NCI-H1694 (cell line): ENCODE measurements at places on chromosomes 2 and 18.

DNA sequence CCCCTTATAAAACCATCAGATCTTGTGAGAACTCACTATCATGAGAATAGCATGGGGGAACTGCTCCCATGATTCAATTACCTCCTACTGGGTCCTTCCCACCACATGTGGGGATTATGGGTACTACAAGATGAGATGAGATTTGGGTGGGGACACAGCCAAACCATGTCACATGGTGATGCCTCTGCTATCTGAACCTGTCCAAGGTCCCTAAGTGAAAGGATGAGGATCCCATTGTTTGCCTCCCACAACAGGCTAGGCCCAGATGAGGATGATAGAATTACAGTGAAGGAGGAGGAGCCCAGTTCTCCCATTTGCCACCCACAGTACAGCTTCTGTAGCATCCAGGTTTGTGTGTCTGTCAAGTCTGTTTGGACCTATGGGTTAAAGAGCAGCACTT lies 65.4 kb downstream of the PRKCE start:
- no peak for DNase-seq

GRCh38 chr2:10377052-10377746 lies 70.9 kb downstream of the ODC1 start:
- DNase-seq, result no peak

GRCh38 chr2:148218326-148219075 lies 197.6 kb downstream of the MBD5 start:
- DNase-seq, result no peak

DNA sequence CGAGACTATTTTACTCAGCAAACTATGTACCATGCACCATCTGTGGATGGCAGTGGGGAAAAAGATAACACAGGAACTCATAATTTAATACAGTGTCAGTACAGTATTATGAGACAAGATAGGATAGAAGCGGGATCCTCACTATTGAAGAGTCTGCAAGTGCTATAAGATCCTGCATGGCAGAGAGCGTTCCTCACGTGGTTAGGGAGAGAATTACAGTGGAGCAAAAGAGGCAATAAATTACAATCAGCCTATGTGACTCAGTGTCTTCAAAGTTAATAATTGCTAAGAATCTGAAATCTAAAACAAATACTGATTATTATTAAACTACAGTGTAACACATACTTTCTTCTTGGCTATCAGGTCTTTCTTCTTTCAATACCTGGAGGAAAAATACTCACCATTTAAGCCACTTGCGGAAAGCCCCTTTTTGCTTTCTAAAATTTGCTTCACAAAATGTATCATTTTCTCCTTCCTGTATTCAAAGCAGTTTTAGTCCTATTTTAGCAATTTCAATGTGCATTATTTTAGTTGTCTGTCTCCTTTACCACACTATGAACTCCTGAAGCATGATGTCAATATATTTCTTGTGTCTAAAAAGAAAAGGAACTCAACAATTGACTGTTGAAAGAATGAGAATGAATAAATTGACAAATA lies 342.9 kb downstream of the SPAG16 start:
- no peak for DNase-seq

DNA sequence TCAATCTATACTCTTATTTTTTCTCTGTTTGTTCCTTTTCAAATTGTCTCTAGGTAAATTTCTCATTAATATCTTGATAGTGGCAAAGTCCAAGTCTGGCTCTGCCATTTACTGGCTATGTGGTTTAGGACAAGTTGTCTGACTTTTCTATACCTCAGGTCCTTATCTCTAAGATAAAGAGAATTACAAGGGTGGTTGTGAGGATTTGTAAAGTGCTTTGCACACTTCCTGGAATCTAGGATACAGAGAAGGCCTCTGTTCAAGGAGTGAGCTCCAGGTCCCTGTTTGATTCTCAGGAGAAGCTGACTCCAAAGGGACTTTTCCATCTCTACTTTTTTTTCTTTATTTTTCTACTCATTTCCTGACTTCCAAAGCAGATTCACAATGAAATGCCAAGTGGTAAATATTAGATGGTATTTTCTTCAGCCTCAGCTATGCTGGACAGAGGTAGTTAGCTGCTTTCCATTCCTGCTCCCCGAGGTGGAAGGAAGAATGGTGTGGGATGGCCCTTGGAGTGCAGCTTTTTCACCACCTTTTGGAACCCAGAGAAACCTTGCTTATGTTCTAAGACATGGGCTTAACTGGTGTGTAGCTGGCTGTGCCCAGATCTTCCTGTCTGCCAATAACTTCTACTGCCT lies 90.5 kb downstream of the GALNT1 start:
- no peak for DNase-seq

DNA sequence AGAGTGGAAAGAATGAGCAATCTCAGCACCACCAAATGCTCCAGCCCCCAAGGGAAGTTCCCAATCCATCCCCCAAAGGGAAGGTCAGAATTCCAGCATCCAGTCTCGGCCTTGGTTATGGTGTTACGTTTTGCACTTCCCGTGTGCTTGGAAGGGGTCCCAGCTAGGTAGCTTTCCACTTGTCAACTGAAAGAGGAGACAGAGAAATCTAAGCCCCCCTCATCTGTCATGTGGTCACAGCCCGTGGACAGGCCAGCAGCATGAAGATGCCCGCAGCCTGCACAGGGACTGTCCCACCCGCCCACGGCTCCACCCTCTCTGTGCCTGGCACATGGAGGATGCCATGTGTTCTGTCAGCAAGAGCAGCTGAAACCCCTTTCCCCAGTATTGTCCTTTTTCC lies 32.1 kb downstream of the RHOB start:
- no peak for DNase-seq

GRCh38 chr2:221346411-221346810 lies 225.7 kb downstream of the EPHA4 start:
- DNase-seq, result peak; percentile 67

DNA sequence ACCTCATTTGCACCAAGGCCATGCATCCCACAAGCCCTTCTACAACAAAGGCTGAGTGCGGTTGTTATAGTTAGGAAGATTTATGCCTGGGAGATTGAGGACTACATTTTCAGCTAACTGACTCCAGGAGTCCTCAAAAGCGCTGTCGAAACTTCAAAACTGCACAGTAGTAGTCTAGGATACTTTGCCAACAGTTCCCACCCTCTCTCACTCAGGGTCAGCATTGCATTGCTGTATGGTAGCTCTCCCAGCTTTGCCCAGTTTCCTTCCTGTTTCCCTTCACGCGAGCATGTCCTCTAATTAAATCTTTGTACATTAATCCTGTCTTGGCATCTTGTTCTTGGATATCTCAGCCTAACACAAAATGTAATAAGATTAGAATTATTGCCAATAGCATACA lies 420.6 kb upstream of the UBE2E3 start:
- no peak for DNase-seq

DNA sequence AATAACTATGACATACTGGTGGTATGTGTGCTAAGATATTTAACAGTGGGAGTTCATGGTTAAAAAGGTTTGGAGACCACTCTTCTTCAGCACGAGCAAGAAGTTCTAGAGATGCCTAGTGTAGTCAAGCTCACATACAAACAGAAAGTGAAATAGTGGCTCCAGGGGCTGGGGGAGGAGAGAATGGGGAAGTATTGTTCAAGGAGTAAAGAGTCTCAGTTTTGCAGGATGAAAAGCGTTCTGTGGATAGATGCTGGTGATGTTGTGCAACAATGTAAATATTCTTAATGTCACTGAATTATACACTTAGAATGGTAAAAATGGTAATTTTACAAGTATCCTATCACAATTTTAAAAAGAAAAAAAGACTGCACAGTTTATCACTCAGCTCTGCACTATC lies 29.0 kb upstream of the EPAS1 start:
- DNase-seq, result no peak

- DNase-seq, result peak; percentile 44
Observed at GRCh38 chr2:171706152-171706803, 19.0 kb downstream of the DYNC1I2 start.

DNA sequence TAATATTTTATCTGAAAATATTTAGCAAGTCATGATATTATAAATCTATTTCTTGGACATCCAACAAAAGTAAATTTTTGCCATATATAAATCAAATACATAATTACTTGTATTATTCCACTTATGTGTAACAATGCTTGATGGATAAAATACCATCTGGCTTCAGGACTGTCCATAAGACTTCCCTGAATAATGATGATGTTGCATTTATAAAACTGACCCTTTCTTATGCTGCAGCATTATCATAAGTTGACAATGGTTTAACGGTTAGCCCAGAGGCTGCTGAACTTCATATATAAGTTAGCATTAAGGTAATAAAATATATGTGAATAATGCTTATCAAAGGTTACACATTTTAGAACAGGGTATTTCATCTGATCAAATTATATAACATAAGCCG lies 95.4 kb downstream of the CDH2 start:
- DNase-seq, result no peak

DNA sequence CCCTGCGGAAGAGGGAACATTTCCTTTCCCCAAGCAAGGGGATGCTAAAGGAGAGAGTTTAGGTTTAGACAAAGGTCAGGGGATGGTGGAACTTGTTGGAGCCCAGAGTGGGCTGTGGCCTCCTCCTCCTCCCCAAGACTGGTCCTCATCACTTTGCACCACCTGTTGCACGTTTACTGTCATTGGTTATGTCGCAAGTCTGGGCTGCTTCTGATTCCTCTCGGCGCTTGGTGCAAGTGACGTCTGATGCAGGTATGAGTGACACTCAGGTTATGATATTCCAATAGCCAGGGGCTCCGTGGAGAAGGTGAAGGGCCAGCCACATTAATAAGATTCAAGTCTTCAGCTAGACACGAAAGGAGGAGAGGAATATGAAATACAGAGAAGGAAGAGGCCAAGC lies 59.8 kb downstream of the TSN start:
- no peak for DNase-seq

GRCh38 chr2:28644760-28645159 lies 106.9 kb upstream of the PPP1CB start:
- DNase-seq, result no peak

DNA sequence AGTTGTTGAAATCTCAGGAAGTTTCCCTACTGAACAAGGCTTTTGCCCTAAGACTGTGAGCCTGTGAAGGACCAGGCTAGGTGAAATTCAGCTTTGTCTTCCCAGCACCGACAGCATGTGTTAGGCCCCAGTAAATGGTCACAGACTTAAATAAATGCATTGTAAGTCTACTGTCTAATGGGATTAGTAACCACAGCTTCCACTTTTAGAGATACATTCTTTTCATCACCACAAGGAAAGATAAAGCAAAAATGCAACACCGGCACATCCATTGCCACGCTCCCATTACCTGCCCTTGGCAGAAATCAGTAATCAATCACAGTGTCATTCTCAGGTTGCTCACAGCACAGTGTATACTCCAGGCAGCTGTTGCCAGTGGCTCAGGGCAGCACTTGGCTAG lies 59.3 kb downstream of the CRACDL start:
- DNase-seq, result no peak

GRCh38 chr2:39933196-39933595 lies 154.1 kb upstream of the THUMPD2 start:
- DNase-seq, result no peak

GRCh38 chr2:120132691-120133090 lies 90.5 kb downstream of the TMEM185B start:
- no peak for DNase-seq

- peak; percentile 93 for DNase-seq
Observed at GRCh38 chr18:55405893-55406406, 182.0 kb downstream of the TCF4 start.

- no peak for DNase-seq
Observed at GRCh38 chr2:100736121-100736915, 83.6 kb upstream of the NPAS2 start.

GRCh38 chr2:212539072-212539880 lies 674 bp upstream of the ERBB4 start:
- DNase-seq, result no peak

DNA sequence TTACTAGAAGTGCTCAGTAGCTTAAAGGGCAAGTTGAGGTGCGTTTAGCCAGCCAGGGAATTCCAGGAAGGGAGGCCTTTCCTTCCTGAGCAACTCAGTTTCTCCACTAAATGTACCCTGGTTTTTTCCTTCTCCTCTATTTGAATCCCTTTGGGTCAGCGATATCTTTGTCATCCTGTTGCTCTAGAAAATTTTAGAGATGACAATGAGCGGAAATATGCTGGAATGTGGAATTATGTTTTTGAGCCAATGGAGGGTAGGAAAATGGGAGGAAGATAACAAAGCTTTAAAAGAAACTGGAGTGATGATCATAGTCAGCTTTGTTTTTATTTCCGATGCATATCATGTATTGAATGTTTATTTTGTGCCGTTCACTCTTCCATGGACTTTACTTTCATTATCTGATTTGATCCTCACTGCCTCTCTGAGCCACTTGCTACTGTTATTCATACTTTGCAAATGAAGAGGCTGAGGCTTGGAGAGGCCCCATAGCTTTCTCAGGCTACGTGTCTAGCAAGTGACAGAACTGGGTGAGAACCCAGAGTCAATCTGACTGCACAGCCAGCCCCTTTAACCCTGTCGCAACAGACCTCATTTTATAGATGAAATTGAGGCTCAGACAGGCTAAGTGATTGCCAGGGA lies 67.3 kb downstream of the NTSR2 start:
- DNase-seq, result no peak

DNA sequence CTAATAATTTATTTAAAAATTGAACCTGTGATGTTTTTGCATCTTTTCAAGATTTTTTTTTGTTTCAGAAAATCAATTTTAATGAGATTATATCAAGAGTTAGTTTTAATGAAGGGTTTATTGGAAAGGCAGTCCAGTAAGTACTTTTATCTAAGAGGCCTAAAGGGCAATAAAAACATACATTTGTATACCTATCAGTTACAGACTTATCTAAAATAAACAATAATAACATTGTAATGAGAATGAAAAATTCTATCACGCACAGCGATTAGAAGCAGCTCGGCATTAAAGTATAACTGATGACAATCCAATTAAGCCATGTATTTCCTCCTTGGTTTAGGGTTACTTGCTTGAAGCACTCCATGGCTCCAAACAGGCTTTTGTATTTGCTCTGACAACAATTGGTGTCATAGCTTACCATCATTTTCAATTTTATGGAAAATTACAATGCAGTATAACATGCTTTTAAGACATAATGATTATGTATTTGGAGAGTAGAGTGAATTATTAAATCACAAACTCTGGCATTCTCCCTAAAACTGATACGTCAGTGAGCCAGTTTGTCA lies 629.4 kb downstream of the TSN start:
- no peak for DNase-seq

- DNase-seq, result no peak
Observed at GRCh38 chr2:5914811-5915611, 222.8 kb downstream of the SOX11 start.
